ENCODE measurements at places on chromosomes 5 and 9.

GRCh38 chr5:132456987-132457361 is 33.6 kb downstream of the IRF1 start:
- no peak for DNase-seq

DNA sequence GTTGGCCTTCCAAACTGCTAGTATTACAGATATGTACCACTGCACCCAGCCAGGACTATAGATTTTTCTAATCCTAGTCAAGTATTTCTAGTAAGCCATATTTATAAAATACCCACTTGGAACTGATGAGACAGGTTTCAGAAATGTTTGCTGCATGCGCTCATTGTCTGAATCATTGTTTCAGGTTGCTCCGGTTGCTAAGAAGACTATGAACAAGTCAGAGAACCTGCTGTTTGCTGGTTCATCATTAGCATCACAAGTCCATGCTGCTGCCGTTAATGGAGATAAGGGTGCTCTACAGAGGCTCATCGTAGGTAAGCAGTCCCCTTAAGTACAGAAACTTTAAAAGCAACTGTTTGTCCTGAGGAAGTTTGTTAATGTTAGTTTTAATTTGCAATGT is 5.3 kb downstream of the INVS start:
- DNase-seq: no peak

DNA sequence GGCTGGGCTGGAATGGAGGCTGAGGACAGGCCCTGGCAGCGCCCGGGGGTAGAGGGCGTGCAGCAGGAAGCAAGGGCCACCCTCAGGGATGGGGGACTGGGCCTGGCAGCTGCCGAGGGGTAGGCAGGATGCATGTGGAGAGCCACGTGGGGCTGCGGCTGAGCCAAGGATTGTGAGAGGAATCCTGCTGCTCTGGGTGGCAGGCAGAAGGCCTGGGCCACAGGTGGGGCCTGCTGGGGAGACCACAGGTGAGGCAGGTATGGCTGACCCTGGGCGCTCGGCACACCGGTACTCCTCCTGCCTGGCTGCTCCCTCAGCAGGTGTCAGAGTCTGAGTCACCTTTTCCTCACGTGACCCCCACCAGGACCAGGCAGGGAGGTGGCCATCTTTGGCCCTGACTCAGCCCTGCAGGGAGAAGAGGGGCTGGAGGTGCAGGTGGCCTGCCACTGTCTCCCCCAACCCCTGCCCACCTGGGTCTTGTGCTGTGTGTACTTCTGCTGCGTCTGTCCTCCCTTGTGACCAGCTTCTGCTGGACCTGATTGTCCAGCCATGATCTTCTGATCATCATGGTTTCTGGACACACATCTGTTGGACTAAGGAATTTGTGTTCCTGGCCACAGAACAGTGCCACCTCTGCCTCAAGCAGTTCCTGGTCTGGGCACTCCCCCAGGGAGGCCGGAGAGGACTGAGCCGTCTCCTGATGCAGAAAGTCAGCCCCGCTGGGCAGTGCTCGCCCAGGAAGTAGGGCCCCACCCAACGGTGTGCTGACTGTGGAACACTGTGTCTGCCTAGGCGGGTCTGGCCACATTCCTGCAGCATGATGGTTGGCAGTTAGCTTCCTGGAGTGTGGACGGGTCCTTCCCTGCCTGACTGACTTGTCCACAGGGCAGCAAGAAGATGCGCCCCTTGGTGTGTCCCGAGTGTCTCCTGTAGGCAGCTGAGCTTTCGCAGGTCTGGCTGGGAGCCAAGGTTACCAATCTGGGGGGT is 6.4 kb downstream of the ARRDC1 start:
- no peak for DNase-seq

DNA sequence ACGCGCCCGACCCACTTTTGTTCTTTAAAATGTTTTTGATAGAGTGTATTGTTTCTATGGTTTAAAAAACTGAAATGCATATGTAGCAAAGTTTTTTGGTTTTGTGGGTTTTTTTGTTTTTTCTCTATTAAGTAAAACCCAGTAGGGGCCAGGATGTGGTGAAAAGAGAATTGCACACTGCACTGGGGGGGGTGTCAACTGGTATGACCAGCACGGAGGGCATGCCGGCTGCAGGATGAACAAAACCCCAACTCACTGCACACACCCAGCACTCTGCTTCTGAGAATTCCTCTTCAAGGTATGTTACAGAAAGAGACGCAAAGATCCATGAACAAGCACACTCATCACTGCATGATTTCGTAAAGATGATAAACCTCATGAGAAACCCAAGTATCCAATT is 75.0 kb downstream of the STK10 start:
- no peak for DNase-seq

DNA sequence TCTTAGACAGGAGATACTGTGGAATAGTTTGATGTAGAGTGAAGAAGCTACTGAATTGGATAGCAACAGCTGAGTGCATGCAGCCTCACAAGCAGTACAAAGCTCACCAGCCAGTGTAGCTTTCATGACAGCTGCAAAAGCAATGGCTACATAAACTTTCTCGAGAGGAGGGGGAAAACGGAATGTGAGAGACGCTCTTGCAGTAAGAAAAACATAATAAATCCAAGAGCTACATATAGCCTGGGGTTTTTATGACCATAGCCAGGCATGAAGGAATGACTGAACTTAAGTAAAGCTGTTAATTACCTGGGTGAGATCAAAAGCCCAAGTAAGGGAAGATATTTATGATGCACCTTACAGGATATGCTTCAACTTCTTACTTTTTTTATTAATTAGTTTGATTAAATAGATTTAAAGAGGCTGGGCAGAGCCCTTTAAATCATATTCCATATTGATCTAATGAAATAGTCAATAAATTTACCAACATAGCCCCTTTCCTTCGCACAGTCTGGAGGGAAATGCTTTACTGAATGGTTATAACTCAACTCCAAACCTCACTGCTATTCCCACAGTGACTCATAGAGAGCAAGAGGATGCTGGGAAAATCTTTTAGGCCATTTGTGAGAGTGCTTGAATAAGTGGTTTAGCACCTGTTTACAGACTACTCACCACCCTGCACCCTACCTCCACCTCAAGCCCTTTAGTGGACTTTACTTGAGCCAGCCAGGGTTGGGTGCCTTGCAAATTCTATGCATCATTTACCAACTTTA is 407.2 kb upstream of the CLINT1 start:
- peak; percentile 71 for DNase-seq

DNA sequence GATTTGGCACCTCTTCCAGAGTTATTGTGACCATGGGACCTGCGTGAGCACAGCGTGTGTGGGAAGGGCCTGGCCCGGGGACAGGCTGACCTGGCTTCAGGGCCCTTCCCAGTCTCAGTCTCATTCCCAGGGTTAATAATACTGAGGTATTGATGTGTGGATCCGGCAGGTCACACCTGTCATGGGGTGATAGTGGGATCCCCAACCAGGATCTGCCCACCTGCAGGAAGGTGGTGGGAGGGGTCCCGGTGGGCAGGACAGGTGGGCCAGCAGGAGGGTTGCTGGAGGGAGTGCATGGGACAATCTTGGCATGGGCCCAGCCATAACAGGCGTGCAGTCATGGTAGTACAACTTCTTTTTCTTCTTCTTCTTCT is 55.4 kb downstream of the COL15A1 start:
- DNase-seq: no peak

GRCh38 chr5:88490874-88491273 is 222.2 kb upstream of the TMEM161B start:
- DNase-seq: no peak

DNA sequence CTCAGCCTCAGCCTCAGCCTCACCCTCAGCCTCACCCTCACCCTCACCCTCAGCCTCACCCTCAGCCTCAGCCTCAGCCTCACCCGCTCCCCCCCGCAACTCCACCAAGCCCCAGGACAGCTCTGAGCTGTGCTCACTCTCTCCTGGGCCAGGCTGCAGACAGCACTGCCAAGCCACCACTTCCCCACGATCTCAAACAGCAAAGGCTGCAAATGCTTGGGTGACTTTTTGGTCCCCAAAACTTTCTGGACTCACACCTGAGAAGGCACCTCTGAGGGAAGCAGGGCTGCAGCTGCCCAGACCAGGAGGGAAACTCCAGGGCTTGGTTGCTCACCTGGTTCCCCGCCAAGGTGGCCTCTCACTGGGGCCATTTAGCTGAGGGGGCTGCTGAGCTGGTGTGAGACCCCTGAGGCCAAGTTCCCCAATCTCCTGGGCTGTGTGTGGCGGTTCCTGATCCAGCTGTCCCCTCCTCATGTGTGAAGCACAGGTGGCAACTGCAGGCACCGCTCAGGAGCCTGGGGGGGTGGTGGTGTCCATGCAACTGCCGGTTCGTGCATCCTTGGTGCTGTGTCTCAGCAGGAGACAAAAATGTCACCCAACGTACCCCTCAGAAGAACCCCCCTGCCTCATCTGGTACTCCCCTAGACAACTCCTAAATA is 17.8 kb downstream of the MRPL36 start:
- no peak for DNase-seq

- DNase-seq: no peak
Observed at GRCh38 chr9:114000063-114000454, 78.0 kb downstream of the AMBP start.

- DNase-seq: no peak
Observed at GRCh38 chr5:127621601-127622325, 27.1 kb upstream of the CTXN3 start.

DNA sequence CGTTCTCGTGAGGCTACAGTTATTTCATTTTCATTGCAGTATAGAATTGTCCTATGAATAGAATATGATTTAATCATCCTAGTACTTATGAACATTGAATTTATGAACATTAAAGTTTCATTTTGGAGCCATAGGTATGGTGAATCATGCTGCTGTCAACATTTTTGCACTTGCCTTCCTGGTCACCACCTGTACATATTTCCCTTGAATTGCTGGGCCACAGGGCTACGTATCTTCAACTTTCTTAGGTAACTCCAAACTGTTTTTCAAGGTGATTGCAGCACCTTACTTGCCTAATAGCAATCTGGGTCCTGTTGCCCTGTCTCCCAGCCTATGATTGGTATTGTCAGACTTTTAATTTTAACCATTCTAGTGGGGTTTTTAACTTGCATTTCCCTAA is 6.5 kb upstream of the RNF145 start:
- no peak for DNase-seq

- no peak for DNase-seq
Observed at GRCh38 chr9:112168197-112168596, 6.9 kb downstream of the SUSD1 start.

DNA sequence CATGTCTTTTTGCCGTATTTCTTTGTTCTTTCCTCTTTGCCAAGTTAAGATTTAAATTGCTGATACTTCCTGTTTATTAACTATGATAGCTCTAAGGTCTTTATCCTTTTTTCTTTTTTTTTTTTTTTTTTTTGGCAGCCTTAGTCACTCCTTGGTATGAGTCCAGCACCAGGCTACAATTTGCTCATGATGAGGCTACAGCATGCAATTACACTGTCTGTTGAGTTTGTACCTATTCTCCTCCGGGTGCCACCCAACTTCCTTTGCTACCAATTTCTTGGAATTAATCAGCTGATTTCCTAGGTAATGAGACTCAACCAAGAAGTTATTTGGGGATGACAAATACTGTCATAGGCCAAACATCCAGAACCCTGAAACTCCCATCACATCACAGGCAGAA is 25.5 kb downstream of the ACTL7B start:
- no peak for DNase-seq

DNA sequence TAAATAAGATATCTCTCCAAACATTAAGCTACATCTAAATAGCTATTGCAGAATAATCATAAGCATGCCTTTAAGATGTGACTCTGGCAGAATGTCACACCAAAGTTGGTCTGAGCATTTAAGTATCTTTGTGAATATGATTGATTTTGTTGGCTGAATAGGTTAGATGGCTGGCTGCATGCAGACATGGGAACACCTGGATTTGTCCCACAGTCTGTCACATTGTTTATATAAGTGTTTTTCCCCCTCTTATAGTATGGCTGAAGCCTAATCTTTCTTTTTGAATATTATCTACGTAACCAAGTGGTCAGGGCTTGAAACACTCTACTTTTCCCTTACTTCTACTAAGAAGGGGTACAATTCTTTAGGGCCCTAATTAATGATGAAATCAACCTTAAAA is 36.2 kb downstream of the PCSK1 start:
- no peak for DNase-seq

- DNase-seq: no peak
Observed at GRCh38 chr5:137845472-137845871, 22.2 kb upstream of the MYOT start.

- DNase-seq: no peak
Observed at GRCh38 chr5:103366918-103367549, 108.5 kb downstream of the MACIR start.

- DNase-seq: no peak
Observed at GRCh38 chr9:19816769-19817168, 27.9 kb upstream of the SLC24A2 start.

DNA sequence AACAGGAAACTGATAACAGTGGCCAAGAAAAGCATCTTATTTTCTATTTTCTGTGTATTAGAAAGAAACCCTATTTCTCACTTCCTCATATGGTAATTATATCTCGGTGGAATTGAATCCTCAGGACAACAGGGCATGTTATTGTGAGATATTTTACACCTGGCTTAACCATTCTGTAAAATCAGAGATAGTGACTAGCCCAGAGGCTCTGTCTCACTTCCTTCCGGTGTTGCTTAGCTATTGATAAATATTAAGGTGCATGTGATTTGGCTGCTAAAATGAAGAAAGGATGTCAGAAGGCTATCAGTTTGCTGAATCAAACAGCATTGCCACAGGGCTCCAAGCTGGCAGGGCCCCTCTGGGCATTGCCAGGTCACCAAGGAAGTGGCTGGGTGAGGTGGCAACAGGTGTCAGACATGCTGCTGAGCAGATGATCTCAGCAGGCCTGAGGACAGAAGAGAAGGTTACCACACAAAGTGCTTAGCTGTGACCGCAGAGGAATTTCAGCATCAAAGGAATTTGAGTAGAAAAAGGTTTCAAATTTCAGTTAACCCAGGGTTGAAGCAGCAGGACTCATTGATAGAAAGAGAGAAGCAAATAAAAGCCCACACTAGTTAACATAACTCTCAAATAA is 330.7 kb downstream of the PDE4D start:
- no peak for DNase-seq

DNA sequence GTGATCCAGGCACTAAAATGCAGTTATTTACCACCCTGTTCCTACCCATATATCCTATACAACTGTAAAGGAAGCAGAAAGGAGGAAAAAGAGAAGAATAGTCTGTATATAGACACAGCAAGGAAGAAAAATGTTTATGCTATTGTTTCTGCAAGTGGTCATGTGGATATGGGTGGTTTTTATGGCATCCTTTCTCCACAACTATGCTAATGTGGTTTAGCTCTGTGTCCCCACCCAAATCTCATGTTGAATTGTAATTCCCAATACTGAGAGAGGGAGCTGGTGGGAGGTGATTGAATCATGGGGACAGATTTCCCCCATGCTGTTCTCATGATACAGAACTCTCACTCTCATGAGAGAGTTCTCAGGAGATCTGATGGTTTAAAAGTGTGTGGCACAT is 439.8 kb downstream of the ZSWIM6 start:
- no peak for DNase-seq

- no peak for DNase-seq
Observed at GRCh38 chr5:131355971-131356528, 92.2 kb downstream of the CDC42SE2 start.

Data from left kidney (tissue), 8 donors.